Stimulated activated CD4-positive, alpha-beta T cell treated with anti-CD3 and anti-CD28 coated beads, Interleukin-1b, Interleukin-23, amount 100 ng/mL, for 1 hour (primary cell): ENCODE measurements at places on chromosomes 3 and 15.

DNA sequence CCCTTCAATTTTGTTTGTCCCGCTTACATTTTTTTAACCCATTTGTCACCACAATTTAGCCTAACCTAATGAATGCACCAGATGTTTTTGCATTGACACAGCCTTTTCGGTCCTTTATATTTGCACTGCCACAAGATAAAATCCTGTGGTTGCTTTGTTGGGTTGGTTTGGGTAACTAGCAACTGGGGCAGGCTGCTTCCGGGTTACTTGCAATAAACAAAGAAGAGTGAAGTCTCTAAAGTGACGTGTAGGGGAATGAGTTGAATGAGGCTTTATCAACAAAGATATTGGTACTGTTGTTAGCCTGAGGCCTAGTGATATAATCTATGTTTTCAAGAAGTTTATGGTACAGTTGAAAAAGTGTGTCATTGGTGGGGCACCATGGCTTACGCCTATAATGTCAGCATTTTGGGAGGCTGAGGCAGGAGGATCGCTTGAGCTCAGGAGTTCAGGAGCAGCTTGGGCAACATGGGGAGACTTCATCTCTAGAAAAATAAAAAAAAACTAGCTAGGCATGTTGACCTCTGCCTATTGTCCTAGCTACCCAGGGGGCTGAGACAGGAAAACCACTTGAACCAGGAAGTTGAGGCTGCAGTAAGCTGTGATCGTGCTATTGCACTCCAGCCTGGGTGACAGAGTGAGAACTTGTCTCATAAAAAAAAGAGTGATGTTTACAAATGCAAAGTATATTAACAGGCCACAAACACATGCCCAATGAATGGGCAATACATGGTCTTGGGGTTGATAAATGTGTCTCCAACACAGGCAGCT, 121.8 kb downstream of the OXSM start:
- DNase-seq: no peak

DNA sequence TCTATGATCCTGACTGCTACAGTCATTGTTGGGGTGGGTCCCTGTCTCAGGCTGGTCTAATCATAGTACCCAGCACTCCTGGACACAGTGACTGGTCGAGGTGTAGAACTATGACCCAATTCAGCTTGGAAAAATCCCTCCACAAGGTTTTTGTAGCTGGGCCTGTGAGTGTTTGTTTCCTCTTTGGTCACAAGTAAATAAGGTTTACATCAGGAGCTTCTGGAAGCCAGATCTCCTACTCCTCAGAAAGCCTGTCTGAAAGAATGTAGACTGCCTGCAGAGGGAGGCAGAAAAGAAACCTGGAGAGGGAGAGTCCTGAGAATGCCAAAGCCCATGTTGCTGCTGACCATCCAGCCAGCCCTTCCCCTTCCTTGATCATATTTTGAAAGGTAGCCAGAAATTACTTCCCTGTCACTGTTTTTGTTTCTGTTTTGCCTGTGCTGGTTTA, 123.2 kb downstream of the RAP2B start:
- no peak for DNase-seq

DNA sequence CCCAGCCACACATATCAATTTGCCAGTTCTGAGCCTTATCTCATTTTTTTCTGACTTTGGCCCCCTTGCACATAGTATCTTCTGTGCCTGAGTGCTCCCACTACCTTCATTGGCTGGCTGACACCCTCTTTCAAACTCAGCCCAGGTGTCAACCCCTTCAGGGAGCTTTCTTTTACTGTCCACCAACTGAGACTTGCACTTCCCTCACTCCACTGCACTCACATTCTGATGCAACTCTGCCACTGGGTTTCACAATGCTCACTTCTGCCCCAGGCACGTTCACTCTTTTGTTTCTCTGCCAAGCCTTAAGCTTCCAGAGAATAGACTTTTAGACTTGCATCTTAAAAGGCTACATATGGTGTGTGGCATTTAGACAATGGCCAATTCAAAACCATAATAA, 101.5 kb upstream of the CBLB start:
- DNase-seq: no peak

- no peak for DNase-seq
These were observed 437.8 kb downstream of the NTRK3 start for GRCh38 chr15:87818756-87819155.

DNA sequence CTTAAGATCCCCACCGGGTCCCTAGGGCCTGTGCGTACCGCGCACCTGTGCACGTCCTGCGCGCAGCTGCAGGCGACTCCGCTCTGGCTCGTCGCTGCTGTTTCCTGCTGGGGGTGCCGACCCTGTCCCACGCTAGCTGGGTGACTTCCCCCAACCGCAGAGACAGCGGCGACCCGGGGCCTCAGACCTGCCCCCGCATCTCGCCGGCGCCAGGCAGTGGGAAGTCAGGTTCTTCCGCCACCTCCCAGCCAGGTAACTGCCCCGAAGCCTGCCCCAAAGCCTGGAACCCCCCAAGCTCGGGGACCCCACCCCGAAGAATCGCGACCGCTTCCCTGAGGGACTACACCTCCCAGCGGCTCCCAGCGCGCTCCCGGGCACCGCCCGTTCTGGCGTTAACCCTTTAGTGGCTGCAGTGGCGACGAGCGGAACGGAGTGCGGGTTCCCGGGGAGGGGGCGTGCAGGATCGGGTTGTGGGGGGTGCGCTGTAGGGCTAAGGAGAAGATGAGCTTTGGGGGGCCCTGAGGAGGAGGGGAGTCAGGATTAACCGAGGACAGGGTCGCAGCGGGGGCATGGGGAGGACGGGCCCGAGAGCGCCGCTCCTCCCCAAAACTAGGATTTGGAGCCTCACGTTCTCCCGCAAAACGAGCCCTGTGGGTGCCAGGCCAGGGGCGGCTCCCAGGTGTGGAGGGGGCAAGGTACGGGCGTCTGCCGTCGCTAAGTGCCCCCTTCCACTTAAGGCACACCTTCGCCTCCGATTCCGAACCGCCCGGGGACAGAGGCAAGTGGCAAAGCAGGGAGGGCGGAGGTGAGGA, 589 bp downstream of the NEIL1 start:
- DNase-seq: peak; percentile 20

- DNase-seq: no peak
These were observed 7.1 kb upstream of the LXN start for GRCh38 chr3:158679547-158680000.

- no peak for DNase-seq
These were observed 165.8 kb upstream of the SLC2A2 start for GRCh38 chr3:171192176-171192854.

DNA sequence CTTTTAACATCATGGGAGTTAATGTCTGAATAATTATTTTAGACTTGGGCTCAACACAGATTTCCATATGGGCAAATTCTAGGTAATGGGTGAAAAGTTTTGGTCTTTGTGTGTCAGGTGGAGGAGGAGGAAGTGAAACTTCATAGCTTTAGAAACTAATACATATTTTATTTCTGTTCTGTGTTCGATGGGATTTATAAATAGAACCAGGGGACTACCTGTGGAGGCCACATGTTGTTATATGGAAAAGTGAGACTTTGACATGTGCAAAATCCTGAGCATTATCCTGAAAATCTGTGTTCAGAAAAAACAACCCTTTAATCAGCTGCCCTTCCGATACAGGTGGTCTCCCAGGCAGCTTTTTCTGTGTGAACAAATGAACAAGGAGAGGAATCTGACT, 209.5 kb downstream of the SOX2 start:
- DNase-seq: no peak

DNA sequence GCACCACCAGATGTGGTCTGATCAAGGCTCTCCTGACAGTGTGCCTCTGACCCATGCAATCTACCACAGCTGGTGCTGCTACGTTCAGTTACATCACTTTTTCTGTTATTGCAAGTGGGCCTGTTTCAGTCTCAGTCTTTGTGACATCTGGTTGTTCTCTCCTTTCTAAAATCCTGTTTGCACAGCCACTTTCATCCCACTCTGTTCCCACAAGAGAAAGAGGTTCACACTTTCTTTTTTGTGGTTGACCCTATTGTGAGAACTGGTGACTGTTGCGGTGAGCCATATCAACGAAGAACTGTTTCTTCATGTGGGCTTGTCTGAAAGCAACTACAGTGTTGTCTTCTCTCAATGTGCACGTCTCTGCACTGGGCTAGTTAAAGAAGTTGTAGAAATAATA, 342.8 kb upstream of the ARPP21 start:
- DNase-seq: no peak

DNA sequence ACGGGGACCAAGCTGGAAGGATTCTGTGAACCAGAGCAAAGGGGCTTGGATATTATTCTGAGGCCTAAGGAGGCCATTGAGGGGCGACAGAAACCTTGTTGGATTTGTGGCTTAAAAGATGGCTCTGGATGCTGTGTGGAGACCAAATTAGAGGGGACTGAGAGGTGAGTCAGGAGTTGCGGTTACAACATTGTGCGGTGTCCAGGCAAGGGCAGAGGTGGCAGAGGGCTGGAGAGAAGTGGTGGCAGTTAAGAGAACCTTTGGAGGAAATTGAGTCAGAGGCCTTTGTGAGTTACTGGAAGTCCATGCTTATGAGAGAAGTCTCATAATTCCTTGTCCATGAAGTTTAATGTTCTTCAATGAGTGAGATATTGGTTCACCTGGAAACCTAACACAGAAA, 143.2 kb downstream of the FAM43A start:
- no peak for DNase-seq

GRCh38 chr15:79602731-79603130, 170.6 kb downstream of the MINAR1 start:
- DNase-seq: no peak
